AG04450 (cell line): ENCODE measurements at places on chromosomes 16 and 17.

DNA sequence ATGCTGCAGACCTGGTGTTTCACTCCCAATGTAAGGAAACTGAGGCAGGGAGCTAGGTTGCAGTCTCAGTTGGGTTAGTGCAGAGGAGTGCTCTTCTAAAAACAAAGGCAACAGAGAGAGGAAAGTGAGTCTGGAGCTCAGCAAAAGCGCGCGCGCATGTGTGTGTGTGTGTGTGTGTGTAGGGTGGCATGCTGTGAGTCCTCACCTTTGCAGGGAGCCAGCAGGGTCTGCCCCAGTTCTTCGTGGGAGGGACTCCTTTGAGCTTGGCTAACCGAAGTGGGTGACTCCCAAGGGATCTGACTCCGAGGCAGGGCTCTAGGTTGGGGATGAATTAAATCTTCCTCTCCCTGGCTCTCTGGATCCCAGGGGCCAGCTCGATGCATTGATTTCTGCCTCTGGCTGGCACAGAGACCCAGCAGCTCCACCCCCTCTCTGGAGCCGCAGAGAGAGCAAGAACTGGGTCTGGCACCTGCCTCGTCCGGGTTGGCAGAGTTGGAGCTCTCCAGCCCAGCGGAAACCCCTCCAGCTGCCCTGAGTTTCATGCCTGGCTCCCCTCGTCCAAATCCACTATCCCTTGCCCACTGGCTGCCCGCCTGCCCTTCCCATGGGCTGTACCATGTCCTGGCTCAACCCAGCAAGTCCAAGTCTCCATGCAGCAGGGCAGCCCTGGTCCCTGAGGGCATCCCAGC is 1.3 kb upstream of the BTBD17 start:
- DNase-seq, result no peak

GRCh38 chr16:2481676-2482075 is 6.7 kb downstream of the TBC1D24 start:
- DNase-seq, result no peak

GRCh38 chr17:82980632-82981031 is 98.8 kb upstream of the METRNL start:
- no peak for DNase-seq

- no peak for DNase-seq
Measured at GRCh38 chr17:2082003-2082781, 27.3 kb downstream of the HIC1 start.

DNA sequence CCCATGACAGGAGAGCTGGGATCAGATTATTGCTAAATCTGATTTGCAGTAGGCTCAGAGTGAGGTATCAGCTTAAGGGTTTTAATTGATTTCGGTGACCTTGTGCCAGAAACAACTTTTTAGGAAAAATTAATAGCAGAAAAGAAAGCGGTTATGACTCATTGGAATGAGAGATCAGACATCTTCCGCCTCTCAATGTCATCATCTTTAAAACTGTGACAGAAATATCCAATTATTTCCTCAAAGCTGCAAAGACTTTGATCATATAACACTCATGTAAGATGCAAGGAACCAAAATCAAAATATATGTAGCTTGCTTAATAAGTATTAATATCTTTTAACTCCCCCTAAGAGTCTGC is 190.1 kb upstream of the FOXF1 start:
- no peak for DNase-seq

- DNase-seq, result no peak
Measured at GRCh38 chr16:674968-675883, at the start of gene RHBDL1. TSS of gene RHBDL1 (plus strand) at chr16:675671. CDS start at chr16:675791, 120 bp downstream.

DNA sequence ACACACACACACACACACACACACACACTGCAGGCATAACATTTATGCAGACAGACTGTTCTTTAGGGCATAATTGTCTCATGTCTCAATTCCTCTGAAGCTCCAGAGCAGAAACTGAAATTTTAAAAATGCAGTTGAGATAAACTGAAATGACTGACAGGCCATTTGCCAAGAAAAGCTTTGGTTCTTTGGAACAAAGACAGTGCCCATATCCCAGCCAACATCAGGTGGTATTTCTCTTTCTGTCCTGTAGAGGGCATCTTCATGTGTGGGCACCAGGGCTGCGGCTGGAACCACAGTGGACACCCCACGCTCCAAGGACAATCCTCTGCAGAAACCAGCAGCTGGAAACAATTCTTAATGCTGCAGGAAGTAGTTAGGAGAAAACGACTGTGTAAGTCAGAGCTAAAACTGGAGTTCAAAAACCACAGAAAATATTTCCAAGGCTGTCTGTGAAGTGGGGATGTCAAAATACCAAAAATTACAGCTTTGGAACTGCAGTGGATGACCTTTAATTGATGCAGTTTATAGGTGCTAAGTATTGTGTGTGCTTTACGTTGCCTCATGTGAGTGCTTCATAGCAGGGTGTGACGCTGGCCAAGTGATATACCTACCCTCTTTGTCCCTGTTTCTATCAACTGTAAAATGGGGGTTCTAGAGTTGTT is 10.6 kb upstream of the MEFV start:
- no peak for DNase-seq

- DNase-seq, result no peak
Measured at GRCh38 chr16:28192806-28193529, 18.8 kb downstream of the XPO6 start.

GRCh38 chr16:11949527-11949926 is 7.7 kb upstream of the NPIPB2 start:
- no peak for DNase-seq

DNA sequence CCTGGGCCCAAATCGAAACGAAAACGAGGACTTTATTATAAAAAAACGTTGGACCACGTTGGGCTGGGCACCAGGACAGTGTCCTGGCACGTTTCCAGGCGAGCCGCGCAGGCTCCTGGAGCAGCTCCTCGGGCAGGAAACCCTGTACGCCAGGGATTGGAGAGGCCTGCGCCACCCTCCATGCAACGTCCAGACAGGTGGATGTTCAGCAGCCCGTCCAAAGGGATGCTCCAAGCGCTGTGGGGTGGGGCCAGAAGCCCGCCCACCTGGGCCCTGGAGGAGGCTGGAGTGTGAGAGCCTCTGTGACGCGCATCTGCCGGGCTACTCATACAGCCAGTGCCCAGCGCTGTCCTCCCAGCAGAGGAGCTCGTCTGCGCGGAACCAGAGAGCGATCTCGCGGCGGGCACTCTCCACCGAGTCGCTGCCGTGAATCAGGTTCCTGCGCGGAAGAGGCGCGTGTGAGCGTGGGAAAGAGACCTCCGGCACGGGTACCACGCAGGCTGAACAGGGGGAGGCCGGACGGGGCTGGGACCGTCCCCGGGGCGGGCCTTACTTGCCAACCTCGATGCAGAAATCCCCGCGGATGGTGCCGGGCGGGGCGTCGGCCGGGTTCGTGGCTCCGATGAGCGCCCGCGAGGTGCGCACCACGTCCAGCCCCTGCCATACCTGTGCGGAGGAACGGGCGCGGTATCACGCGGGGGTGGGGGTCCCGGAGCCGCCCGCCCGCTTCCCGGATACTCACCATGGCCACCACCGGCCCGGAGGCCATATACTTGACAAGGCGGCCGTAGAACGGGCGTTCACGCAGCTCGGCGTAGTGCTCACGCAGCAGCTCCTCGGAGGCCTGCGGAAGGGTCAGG is 785 bp downstream of the NME3 start:
- DNase-seq, result no peak

DNA sequence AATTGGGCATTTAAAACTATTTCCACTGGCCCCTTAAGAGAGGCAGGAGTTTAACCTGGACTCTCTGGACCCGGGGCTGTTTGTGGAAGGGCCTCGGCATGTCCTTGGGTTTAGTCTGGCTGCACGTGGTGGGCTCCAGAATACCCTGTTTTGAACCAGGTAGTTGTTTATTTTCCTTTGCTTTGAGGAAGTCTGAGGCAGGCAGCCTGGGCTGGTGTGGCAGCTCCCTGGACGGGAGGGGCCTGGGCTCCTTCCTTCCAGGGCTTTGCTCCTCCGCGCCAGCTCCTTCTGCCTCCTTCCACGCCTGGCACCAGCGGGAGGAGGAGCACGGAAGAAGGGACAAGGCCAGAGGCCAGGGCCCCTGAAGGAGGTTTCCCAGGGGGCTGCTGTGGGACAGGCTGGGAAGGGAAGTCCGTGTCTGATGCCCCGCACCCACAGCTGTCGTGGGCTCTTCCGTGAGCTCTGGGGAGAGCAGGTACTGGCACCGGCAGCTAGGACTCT is 15.5 kb downstream of the BANP start:
- DNase-seq, result no peak
